Stimulated activated CD8-positive, alpha-beta memory T cell treated with anti-CD3 and anti-CD28 coated beads, Interleukin-2, amount 100 ng/mL, for 48 hours (primary cell): ENCODE measurements at places on chromosomes 3 and 15.

DNA sequence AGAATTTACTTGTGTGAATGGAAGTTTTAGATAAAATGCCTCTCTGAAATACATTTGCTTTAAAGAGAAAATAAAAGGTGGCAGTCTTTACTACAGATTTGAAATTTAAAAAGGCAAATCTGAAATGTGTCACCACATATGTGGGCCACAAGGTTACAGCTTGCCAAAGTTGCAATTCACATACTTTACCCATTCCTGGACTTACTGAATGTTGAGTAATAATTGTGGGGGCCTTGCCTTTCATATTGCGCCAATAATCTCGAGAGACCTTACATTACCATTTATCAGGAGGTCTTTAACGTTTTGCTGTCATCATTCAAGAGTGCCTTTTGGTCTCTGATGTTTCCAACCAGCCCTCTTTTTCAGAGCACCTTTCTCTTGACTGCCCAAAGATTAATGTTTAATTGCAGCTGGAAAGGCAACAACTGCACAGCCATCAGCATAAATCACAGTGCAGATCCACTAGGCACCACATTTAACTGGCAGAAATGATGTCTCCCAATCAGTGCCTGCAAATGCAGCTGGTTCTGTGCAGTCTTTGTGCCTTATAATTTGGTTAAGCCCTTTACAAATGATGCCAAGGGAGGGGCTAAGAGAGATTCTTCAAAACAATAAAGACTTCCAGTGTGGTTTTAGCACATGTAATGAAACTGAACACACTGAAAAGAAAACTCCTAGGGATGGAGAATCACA is 206.8 kb downstream of the MAGI1 start:
- no peak for DNase-seq

DNA sequence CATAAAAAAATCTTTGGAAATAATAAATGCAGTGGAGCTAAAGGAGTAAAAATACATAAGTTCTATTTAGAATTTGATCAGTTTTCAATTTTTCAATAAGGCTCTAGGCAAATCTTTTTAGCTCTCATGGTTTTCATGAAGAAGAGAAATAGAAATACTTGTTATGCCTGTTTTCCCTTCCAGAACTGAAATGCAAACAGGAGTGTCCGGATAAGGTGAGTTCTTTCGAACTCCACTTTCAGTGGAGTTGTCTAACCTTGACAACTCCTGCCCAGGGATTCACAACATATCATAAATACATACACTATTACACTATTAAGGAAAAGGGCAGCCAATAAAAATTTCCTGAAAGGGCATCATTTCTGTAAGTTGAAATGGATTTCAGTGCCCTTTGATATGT is 216.4 kb upstream of the SLC2A2 start:
- no peak for DNase-seq

DNA sequence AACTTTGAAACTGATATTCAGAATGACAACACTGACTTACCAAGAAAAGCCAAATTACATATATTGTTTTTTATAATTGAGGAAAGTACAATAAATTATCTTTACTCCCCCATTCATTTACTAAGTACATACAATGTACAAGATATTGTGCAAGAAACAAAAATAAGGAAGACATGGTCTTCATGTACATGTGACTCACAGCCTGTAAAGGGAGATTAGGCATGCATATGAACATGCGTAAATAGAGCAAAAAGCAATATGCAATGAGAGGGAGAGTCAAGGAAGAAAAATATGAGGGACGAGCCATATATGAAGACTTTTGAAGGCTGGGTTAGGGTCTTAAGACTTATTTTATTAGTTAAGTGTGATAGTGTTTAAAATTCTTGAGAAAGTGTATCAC is 258.4 kb downstream of the GBE1 start:
- DNase-seq, result no peak

- DNase-seq, result no peak
Observed at GRCh38 chr3:135240426-135240825, 445.4 kb downstream of the EPHB1 start.

- DNase-seq, result no peak
Observed at GRCh38 chr15:58393241-58393662, 38.5 kb upstream of the LIPC start.

GRCh38 chr3:113128386-113129015 is 82.9 kb upstream of the BOC start:
- no peak for DNase-seq

DNA sequence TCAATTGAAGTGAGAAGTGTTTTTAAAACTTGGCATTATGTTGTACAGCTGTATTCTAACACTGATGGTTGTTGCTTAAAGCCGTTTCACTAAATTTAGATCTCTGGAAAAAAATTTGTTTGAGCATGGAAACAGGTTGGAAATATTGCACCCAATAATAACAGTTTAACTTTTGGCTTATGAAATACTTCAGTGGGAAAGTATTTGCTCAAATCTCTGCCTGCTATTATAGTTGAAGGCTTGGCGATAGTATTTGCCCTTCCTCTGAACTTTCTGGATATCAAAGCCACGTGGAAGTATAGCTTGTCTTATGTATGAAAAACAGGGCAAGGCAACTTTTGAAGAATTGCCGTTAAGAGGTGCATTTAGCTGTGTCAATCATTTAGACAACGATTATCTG is 270.3 kb upstream of the LRRFIP2 start:
- DNase-seq, result no peak
